ENCODE measurements at places on chromosomes 4 and X. TPM values are rescaled to one million over a fixed set of nuclear protein-coding genes. Genes with fewer than 3 reads are reported as not detected.

DNA sequence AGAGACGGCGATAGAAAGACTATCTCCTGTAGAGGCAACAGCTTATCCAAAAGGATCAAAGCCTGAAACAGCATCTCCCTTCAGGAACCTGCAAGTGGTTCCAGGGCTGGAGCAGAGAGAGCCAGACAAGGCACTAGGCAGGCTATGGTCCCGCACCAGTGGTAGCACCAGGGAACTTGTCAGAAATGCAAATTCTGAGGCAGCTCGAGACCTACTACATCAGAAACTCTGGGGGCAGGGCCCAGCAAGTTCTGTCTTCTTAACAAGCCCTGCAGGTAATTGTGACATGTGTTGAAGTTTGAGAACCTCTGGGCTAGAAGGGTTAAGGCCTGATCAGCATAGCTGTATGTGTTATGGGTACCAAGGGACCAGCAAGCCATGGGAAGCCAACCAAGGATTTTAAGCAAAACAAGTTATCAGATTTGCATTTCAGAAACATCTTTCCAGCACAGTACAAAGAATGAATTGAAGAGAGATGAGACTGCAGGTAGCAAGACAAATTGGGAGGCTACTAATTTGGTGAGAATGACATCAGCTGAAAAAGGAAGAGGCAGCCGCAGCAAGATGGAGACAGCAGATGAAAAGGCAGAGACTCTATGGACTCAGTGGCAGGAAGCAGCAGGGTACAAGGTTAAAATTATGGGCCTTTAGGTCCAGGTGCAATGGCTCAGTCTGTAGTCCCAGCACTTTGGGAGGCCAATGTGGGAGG is 139.7 kb downstream of the TSPAN5 start:
- DNase-seq: no peak

GRCh38 chrX:72110051-72110875 is 21.5 kb downstream of the RTL5 start:
- no peak for DNase-seq

SHOX gene
- polyA plus RNA-seq: not detected

DNA sequence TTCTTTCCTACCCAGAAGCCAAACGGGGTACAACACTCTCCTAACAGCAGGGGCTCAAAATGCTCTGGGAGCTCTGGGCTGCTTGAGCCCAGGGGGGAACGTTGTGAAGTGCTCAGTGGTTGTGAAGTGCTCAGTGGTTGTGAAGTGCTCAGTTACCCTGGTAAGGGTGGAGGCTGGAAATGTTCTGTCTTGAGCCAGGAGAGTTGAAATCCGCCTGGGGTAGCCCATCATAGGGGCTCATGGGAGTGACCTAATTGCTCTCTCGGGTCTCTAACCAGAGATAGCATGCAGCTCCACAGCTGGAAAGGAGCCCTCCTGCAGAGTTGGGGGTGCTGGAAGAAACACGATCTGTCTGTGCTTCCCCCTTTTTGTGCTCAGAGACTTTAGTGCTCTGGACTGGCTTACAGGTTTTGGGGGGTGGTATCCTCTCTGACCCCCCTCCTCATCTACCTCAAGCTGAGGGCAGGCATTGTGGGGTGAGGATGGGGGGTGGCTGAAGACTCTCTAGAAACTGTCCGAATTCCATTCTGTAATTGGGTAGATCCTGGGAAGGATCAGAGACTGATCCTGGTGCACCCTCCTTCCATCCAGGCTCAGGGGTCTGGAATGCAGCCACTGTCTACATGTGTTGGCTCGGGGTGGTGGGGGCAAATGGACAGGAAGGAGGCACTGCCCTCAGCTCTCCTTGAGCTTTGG is 2.7 kb downstream of the EFNB1 start:
- no peak for DNase-seq

DNA sequence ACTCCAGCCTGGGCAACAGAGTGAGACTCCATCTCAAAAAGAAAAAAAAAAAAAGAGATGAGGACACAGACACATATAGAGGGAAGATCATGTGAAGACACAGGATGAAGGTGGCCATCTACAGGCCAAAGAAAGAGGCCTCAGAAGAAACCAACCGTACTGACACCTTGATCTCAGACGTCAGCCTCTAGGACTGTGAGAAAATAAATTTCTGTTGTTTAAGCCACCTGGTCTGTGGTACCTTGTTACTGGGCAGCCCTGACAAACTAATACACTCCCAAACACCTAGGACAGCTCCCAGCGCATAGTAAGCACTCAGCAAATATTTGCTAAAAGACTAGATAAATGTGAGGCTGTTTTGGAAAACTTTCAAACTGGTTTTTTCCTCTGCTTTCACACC is 59.2 kb upstream of the SMIM10 start:
- DNase-seq: no peak

DNA sequence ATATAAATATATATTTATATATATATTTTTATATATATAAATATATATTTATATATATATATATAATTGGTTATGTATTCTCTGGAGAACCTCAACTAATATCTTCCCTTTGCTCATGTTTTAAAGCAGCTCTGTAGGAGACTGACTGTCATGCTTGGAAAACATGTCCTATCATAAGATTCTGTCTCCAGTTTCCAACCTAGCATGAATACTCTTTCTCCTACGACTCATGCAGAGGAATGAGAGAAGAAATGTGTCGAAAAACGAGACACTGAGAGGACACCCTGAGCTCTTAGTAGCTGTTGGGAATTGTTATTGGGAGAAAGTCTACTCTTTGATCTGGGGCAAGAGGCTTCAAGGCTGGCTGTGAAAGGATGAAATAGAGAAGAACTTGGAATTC is 166.5 kb upstream of the SLIT2 start:
- no peak for DNase-seq

LYAR gene
- polyA plus RNA-seq: 5.5 TPM

HMX1 gene
- not detected for polyA plus RNA-seq
